ENCODE measurements at places on chromosomes 13 and 19.

DNA sequence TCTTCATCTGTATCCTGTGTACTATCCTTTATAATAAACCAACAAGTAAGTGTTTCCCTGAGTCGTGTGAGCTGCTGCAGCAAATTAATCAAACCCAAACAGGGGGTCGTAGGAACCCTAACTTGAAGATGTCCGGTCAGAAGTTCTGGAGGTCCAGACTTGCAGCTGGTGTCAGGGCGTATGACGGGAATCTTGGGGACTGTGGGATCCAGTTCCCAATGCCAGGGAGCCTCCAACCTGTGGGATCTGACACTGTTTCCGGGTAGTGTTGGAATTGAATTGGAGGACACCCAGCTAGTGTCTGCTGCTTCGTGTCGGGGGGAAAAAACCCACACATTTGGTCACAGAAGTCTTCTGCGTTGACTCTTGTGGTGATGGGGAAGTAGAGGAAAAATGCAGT is 52.1 kb upstream of the AMER2 start:
- no peak for DNase-seq

DNA sequence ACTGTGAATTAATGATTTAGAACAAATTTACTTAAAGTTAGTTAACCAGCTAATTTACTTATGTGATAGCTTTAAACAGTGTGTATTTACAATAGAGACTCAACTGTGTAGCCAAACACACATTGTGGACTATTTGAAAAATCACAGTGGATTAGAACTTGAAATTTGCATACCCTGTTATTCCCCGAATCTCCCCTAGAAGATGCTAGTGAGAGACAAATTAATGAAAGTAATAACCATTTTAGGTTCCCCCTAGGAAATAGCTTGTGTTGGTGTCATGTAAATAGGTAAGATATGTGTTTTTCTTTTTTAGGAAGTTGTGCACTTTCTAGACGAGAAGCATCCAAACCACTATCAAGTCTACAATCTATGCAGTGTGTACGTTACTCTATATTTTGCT is 98.5 kb downstream of the C1QTNF9 start:
- no peak for DNase-seq

DNA sequence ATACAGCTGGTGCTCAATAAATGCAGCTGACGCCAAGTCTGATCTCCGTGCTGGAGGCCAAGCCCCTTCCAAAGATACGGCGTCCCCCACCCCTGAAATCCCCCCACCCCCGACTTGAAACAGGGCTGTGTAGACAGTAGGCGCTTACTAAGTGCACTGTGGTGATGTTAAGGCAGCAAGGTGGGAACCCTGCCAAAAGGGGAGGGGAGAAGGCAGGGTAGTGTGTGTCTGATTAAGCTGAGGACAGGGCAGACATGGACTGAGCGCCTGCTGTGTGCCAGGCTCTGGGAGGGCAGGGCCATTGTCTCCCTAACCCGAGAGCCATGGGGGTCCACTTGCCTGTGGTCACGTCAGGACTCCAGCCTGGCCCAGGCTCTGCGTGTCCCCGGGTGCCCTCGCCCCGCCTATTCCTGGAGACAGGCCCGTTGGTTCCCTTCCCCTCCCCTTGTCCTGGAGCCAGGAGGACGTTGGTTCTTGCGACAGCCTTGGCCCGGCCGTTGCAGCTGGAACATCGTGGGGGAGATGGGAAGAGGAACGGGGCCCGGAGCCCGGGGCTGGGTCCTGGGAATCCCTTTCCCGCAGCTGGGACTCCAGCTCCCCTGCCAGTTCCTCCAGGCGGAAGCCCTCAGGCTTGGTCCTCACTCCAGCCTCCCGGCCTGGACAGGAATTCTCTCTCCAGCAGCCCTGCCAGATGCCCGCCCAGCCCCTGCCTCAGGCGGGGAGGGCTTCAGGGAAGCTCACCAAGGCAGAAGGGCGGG is 1.7 kb upstream of the ELANE start:
- peak; percentile 44 for DNase-seq

GRCh38 chr19:489418-490196 is 6.7 kb upstream of the MADCAM1 start:
- no peak for DNase-seq

DNA sequence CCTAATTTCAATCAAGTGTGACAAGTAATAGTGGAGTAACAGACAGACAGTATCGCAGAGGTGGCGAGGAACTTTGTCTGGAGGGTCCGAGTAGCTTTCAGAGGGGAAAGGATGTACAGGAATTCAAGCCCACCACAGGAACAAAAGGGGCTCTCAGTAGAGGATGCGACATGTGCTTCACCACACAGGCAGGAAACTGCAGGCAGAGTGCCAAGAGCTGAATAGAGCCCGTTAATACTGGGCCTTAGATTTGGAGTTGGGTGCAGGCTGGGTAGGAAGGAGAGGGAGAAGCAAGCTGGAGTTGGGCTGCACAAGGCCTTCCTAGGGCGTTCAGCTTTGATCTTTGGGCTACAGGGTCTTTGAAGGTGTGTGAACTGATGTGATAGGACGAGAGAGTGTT is 1.2 kb downstream of the CCDC70 start:
- DNase-seq = no peak

DNA sequence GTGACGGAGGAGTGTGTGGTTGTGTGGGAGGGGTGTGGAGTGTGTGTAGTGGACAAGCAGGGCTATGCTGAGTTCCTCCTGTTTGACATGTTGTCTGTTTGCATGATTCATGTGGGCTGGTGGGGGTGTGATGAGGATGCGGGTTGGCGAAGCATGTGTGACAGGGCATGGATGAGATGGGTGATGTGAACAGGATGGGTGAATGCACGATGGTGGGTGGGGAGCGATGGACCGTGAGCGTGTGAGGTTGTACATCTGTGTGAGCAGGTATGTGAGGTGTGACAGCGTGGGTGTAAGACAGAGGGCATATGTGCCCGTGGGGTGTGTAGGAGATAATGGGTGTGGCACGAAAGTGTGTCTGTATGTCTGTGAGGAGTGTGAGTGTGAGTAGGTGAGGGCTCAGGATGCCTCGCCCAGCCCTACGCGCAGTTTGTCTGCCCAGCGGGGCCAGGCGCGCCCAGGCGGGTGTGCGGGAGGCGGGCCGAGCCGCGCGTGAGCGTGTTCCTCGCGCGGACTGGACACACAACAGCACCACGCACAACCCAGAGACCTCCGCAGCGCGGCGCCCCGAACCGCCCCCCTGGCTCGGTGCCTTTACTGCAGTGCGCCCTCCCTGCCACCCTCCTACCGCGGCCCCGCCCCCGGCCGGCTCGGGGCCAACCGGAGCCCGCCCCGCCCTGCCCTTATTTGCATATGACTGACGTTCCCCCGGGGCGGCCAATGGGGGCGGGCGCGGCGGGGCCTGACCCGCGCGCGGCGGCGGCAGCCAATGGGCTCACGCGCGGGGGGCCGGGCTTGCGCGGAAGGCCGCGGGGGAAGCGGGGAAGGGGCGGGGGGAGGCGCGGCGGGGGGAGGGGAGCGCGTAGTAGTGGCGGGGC is 14.4 kb downstream of the CIC start:
- peak; percentile 94 for DNase-seq

DNA sequence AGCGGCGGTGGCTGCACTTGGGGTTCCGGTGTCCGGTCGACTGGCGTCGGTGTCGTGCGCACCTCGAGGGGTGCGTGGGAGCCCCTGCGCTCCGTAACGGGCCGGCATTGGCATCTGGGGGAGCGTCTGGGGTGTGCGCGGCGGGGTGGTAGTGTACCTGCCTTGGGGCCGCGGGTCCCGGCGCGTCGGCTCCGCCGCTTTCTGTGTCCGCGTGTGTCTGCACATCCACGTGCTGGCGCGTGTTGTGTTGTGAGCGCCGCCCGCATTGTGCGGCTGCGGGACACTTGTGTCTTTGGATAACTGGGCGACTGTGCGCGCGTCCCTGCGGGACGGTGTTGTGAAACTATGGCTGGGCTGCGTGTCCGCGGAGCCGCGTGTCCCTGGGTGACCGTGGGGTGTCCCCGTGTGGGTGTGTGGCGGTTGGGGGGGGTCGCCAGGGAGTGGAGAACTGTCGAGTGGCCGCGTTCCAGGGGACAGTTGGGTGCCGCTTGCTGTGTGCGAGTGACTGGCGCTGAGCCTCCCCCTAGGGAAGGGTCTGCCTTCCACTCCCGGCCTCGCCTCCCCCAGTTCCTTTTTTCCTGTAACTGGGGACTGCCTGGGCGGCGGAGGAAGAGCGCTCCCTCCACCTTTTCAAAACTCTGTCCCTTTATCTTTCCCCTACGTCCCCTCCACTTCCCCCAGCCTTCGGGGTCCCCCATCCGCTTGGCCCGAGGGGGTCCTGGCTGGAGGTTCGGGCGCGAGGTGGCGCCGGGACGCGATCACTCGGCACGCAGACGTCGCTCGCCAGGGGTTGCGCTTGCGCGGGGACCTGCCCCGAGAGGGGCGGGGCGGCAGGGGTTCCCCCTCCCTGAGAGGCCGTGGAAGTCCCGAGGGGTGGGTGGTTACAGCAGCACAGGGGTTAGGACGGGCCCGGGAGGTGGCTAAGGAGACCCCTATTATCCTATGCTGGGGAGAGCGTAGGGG is 5.7 kb upstream of the NFIC start:
- DNase-seq = peak; percentile 55

DNA sequence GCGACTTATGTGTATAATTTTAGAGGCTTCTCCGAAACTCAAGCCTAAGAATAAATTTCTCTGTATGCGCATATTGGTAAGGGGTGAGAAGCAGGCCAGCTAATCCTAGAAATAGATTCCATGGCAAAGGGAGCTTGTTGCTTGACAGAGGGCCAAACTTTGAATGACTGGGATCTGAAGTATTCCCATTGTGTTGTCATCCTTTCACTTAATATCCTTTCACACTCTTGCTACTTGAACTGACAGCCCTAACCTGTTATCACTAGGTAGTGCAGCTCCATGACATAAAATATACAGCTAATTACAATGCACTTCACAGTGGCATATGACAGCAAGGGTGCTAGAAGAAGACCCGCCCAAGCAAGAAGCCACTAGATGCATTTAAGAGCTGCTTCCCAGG is 309.8 kb downstream of the OXGR1 start:
- DNase-seq = no peak

- no peak for DNase-seq
Measured at GRCh38 chr13:44231786-44232516, 141.7 kb upstream of the SERP2 start.

DNA sequence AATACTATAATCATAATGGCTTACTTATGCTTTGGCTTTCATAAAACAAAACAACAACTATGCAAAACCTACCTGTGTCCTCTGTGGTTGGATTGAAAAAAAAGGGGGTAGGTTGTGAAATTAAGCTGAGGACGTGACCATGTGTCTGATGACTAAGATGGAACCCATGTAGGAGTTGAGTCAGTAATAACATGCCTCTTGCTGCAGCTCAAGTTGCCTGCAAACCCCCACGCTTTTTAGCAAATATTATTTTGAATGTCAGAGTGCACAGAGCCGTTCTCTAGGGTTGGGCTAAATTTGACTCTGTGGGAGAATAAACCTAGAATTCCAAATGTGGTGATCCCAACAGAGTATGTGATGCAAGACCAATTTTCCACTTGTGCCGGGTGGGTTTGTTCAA is 209.3 kb downstream of the KCNRG start:
- DNase-seq = no peak

DNA sequence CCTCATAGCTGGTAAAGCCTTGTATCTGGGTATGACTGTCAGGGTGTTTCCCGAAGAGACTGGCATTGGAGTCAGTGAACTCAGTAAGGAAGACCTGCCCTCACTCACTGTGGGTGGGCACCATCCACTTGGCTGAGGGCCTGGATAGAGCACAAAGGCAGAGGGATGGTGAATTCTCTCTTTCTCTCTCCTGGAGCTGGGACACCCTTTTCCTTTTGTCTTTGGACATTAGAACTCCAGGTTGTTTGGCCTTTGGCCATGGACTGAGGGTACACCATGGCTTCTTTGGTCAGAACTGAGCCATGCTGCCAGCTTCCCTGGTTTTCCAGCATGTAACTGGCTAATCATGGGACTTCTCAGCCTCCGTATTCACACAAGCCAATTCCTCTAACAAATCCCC is 4.6 kb upstream of the CEACAM1 start:
- DNase-seq = no peak

DNA sequence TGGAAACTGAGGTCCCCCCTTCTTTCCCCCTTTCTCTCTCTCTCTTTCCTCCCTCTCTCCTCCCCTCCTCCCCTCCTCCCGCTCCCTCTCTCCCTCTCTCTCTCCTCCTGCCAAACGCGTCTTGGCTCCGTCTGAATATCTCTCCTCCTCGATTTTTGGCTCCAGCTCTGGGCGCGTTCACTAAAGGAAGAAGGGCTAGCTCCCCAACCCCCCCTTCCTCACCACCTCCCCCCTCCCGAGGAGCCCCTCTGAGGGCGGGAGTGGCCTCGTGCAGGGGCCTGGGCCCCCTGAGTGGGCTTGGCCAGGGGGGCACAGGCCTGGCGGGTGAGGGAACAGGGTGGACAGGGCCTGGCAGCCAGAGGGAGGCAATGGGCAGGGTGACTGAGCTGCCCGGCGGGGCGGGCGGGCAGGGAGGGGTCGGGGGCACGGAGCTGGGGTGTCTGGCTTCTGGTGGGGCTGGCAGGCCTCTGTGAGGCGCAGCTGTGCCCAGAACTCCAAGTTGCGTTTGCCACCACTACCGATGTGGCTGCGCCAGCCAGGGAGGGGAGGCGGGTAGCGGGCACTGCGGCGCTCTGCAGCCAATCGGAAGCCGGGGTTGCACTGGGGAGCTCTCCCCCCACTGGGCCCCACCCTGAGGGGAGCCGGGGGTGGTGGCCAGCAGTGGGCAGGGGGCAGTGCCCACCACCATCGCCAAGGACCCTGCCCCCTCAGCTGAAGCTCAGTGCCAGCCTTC is 7.1 kb downstream of the NFIX start:
- no peak for DNase-seq

DNA sequence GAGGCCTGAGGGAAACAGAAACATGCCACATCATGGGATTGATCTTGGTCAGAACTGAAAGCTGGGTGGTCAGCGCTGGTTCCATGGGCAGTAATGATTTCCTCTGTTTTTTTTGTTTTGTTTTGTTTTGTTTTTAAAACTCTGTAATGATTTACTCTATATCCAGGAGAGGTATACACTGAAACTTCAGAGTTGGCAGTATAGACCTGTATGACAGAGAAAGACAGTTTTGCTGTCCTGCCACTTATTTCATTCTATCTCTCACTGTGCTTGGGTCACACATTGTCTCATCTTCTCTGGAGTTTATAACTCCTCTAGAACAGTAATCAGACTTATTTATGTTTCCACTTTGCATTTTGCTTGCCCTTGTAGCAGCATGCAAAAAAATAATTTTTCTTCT is 105.1 kb upstream of the SLITRK1 start:
- DNase-seq = no peak

DNA sequence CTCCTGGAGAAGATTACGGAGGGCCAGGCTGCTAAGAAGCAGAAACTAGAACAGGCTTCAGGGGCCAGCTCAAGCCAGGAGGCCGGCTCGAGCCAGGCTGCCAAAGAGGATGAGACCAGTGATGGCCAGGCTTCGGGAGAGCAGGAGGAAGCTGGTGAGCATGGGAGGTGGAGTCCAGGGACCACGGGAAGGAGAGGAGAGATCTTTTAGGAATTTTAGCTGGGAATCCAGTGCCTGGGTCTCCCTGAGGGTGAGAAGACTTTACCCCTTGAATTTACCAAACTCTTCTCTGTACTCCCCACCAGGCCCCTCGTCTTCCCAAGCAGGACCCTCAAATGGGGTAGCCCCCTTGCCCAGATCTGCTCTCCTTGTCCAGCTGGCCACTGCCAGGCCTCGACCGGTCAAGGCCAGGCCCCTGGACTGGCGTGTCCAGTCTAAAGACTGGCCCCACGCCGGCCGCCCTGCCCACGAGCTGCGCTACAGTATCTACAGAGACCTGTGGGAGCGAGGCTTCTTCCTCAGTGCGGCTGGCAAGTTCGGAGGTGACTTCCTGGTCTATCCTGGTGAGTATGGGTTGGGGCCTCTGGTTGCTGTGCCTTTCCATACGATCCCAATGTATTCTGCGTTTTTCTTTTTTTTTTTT is 824 bp downstream of the TSEN34 start:
- no peak for DNase-seq
